Activated CD8-positive, alpha-beta memory T cell treated with anti-CD3 and anti-CD28 coated beads for 1 hour (primary cell): ENCODE measurements at places on chromosomes 7 and 10.

GRCh38 chr7:120979765-120980499 is 8.6 kb upstream of the CPED1 start:
- DNase-seq = no peak

GRCh38 chr7:92456236-92456635 is 9.0 kb downstream of the GATAD1 start:
- no peak for DNase-seq

DNA sequence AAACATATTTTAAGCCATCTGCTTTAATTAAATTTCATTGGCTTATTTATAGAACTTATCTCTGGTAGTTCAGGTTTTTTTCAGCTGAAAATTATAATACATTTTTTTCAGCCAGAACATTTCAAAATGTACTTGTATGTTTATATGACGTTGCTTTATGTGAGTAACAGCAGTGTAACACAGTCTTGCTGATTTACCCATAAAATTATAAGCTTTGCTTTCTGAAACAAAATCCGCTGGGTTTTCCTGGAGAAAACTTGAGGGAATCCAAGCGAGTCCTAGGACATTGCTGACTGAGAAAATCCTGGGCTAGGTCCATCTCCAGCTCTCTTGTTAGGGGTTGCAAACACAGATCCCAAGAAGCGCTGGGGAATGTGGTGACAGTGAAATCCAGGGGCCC is 112.2 kb upstream of the GATA3 start:
- no peak for DNase-seq

DNA sequence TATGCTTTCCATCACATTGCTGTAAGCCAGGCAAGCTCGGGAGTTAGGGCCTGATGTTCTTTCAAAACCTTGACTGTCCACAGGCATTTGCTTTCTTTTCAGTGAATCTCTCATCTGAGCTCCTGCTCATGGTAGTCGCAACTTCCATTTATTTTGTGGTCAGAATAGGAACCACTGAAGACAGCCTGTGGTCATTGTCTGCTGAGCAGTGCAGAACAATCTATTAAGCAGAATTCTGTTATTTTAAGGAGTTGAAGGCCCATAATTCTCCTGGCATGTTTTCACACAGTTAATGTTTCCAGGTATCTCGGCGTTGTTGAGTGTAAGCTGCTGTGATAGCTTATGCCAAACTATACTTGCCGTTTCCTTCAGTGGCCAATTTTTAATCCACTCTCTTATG is 491.1 kb upstream of the AKR1E2 start:
- no peak for DNase-seq

DNA sequence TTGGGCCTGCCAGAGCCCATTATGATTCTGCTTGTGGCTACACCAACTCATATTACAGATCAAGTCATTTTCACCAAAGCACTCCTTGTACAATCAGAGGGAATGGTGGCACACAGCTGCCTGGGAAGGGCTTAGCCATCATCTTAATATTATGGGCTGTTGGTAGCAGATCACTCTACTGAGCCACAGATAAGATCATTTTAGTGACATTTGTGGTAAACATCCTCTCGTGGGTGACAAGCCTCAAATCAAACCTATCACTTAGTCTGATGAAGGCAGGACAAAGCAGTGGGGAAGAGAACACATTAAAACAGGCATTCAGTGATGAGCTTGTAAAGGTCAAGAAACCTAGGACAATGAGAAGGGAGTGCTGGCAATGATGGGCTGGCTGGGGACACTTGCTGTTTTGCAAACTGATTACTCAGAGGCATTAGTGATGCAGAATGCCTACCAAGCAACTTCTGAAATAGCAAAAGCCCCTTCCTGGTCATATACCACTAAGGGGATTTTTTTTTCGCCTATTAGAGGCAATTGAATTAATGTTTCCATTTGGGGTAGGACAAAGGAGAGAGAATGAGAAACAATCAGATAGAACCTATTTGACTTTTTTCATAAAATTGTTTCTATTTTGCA is 137.5 kb upstream of the WDR11 start:
- DNase-seq = no peak

DNA sequence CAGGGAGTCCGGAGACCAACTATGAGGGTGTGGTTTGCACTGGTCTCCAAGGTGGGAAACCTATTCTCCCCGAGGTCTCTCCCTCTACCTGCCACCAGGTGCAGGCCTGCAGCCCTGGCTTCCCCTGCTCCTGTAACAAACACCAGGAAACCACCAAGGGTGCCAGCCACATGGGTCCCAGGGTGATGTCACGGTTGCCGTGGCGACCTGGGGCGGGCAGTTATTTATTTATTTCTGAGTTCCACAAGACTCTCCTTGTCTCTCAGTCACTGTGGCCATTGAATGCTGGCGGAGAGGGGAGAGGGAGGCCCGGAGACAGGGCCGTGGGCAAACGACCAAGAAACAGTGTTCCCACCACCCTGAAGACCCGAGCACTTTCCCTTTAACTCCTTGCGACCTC is 27.0 kb downstream of the MMD2 start:
- no peak for DNase-seq

- DNase-seq = no peak
Measured at GRCh38 chr10:102580230-102580629, 64.0 kb upstream of the TRIM8 start.

DNA sequence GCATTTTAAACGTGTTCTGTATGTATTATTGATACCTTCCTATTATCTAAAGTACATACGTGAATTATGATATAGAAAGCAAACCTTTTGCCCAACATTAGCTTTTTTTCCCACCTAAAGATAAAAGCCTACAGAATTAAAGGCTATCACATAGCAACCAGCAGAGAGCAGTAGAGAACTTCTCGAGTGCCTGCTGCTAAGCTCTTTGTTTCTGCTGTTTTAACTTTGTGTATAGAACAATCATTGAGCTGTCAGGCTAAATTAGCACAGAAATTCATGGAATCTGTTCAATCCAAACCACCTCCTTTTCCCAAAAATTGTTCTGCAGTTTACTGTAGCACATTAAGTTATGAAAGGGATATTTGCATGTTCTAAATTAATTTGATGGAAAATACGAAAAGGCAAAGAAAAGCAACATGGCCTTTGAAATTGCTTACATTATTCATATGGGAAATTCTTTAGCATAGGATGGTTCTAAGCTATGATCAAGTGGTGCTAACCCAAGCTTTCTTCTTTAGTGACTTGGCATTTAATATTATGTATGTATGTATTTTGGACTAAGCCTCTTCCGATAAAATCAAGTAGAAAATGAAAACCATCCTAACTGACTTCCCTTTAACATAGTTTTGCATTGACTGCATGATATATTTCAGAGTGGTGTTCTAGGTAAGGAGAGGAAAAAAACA is 1288.5 kb downstream of the GATA3 start:
- no peak for DNase-seq

GRCh38 chr7:44978511-44979366 is at the start of gene MYO1G:
Gene MYO1G (minus strand): TSS chr7:44979015. CDS start chr7:44978961, 54 bp downstream.
- DNase-seq = peak; percentile 62

- DNase-seq = no peak
Measured at GRCh38 chr7:131326576-131326975, 1.1 kb upstream of the MKLN1 start.

GRCh38 chr10:11261687-11262493 is 244.2 kb downstream of the CELF2 start:
- no peak for DNase-seq

GRCh38 chr10:128922172-128922571 is 544.9 kb upstream of the MGMT start:
- DNase-seq = no peak

- no peak for DNase-seq
Measured at GRCh38 chr10:98168147-98168546, 33.7 kb downstream of the R3HCC1L start.
